BJ (cell line): ENCODE measurements at places on chromosomes 13 and 19. TPM values are rescaled to one million over a fixed set of nuclear protein-coding genes. Genes with fewer than 3 reads are reported as not detected.

MIPEP gene
- 10.9 and 12.4 TPM in 2 replicates for polyA plus RNA-seq

DNA sequence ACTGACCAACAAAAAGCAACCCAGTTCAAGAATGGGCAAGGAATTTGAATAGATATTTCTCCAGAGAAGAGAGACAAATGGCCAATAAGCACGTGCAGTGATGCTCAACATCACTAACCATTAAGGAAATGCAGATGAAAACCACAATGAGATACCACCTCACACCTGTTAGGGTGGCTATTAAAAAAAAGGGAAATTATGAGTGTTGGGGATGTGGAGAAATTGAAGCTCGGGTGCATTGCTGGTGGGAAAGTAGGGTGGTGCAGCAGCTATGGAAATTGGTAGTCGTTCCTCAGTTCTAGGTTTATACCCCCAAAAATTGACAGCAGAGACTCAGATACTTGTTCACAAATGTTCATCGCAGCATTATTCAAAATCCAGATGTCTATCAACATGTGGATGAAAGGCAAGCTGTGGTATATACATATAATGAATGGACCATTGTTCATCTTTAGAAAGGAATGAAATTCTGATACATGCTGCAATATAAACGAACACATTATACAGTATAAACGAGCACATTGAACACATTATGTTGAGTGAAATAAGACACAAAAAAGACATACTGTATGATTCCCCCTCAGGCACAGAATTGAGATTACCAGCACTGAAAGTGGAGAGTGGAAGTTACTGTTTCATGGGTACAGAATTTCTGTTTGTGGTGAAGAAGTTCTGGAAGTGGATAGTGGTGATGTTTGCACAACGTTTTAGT, 927 bp downstream of the CHAMP1 start:
- no peak for DNase-seq

GRCh38 chr13:44904967-44905366, 84.3 kb downstream of the NUFIP1 start:
- peak; percentile 96 for DNase-seq

GRCh38 chr19:56720281-56720680, 48.7 kb upstream of the ZNF835 start:
- DNase-seq, result no peak

GRCh38 chr13:81106348-81106747, 765.4 kb upstream of the SPRY2 start:
- no peak for DNase-seq

DNA sequence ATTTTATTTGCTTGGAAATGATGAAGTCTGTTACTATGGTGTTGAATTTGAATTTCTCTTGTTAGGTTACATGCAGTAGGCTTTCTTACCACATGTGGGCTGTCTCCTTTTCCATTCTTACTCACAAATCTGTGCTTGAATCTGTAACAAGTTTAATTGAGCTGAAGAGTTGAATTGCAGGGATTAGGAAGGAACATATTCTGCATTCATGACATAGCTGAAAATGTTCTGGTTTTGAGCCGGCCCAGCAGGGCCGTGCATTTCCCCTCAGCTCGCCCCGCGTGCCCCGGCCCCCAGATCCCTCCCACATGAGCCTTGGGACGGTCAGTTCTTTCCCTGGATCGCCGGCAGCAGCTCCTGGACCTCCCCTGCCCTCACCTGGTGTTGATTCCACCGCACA, 28.1 kb downstream of the TFDP1 start:
- DNase-seq, result no peak

GRCh38 chr19:10831987-10832938, 3.7 kb downstream of the TMED1 start:
- DNase-seq, result no peak

GRCh38 chr19:57078802-57079201, 41.0 kb upstream of the USP29 start:
- DNase-seq, result no peak

DCT gene
- 0.07 TPM in 1 of 2 replicates, not detected in the other for polyA plus RNA-seq

DNA sequence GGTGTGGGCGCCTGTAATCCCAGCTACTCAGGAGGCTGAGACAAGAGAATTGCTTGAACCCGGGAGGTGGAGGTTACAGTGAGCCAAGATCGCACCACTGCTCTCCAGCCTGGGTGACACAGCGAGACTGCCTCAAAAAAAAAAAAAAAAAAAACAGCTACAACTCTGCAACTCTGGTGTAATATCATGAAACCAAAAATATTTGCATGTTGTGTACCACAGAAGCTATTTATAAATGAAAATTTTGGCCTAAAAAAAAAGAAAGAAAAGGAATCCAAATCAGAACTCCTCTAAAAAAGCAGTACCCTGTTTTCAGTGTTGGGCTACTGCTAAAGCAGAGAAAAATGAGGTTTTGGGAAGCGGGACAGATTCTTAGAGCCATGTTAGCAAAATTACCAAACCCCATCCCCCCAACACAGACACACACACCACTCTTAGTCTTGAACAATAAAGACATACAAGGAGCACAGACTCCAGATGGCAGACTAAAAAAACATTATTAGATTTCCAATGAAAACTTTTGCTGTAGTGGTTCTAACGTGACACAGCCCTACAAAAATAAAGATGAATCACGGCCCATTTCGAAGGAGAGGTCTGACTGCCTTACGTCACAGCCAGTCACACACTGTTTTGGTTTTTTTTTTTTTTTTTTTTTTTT, 51.5 kb downstream of the INSR start:
- peak; percentile 79 for DNase-seq

SLC25A42 gene
- polyA plus RNA-seq, result 3.8 and 5.8 TPM in 2 replicates

DNA sequence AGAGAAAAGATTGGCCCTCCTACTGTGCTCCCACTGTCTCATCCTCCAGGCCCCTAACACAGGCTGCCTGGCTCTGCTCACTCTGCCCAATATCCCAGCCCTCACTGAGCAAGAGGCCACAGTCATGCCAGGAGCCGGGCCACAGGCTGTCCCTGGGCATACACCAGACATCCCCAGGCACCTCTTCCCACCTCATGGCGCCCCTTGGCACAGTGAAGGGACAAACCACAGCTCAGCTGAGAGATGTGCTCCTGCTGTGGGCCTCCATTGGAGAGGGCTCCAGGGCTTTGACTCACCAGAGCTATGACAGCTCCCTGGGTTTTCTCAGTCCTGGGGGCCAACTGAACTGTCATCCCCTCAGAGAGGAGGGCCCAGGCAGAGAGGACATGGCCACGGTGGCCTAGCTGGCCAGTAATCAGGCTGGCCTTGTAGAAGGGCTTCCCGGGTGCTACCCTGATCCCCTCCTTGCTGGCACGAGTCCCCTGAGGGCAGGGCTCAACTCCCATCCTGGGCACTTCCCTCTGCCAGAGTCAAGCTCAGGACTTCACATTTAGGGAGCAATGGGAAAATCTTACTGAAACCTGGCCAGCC, 220.9 kb downstream of the TUBA3C start:
- no peak for DNase-seq

DNA sequence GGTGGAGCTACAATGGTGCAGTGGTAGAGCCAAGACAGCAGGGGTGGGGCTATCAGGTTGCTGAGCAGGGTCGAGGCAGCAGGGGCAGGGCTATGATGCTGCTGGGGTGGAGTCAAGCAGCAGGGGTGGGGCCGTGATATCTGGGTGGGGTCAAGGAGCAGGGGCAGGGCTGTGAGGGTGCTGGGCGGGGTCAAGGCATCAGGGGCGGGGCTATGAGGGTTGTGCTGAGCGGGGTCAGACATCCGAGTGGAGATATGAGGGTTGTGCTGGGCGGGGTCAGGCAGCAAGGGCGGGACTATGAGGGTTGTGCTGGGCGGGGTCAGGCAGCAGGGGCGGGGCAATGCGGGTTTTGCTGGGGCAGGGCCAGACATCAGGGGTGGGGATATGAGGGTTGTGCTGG, 14.7 kb downstream of the HCN2 start:
- DNase-seq, result no peak

GRCh38 chr13:67408798-67409197, 178.7 kb upstream of the PCDH9 start:
- DNase-seq, result no peak

DNA sequence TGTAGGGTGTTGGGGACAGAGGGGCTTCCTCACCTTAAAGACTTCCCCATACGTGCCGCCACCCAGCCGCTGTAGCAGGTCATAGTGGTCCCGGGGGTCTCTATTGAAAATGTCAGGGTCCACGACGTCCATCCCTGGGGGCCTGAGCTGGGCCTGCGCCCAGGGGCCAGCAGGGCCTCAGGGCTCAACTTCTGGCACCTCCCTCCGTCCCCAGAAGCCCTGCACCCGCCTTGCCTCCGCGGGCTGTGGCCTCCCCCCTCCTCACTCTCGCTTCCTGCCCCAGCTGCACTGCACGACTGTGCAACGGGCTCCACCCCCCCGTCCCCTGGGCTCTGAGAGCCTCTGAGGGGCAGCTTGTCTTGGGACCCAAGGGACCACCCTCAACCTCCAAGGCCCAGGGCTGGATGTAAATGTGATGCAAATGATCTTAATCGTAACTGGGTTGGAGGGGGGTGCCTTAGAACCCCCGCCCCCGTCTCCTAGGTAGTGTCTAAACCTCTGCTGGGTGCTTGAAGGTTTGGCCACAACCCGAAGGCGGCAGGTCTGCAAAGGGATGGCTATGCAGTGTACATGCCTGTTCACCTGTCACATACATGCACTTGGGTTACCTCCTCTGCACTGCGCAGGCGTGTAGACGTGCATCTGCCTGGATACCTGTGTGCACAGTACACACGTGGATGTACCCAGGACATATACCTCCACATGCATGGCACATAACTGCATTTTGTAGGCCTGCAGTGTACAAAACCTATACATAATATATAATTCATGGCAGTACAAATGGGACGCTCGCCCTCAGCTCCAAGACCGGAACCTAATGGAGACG, at the start of gene MAP4K1:
TSS of gene MAP4K1 (minus strand) at position 190 of the 826 bp plus-strand sequence. CDS start at position 132, 58 bp downstream.
- DNase-seq, result no peak

LSM7 gene
- polyA plus RNA-seq, result 154 and 165 TPM in 2 replicates

TEX26 gene
- not detected in 2 replicates for polyA plus RNA-seq

DNA sequence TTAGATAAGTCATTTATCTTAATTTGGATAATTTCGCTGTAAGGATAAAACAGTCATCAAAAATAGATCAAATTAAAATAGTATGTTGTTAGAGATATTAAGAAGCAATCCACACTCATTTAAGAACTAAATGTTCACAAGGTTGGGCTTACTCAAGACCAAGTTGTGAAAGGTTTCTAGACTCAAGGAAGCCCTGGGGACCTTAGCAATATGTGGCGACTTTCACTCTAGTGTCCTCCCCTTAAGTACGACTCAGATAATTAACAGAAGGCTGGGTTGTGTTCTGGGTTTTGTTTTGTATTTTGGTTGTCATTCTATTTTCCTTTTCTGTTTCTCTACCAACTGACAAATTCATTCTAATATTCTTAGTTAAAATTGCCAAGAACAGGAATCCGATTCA, 1008.0 kb downstream of the PCDH9 start:
- no peak for DNase-seq

- DNase-seq, result no peak
Measured at GRCh38 chr13:50030315-50030714, 15.1 kb downstream of the KCNRG start.

DNA sequence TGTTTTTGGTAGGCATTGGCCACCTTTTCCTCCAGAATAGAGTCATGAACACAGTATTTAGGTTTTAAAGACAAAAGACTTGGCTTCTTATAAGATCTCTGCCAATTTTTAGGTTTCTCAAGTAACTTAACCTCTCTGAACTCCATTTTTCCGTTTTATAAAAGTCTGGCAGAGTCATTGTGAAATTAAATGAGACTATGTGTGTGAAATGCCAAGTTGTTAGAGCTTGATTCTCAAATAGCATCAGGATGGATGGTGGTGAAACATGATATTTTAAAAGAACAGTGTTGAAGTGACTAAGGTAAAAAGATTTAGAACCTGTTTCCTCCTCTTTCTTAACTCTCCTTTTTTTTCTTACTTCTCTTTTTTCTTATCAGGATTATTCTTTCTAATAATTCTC, 617.7 kb upstream of the SLITRK1 start:
- peak; percentile 1 for DNase-seq
